Right cardiac atrium (tissue), 5 donors: ENCODE measurements at places on chromosomes 3 and 15. TPM values are rescaled to one million over a fixed set of nuclear protein-coding genes. Genes with fewer than 3 reads are reported as not detected.

DNA sequence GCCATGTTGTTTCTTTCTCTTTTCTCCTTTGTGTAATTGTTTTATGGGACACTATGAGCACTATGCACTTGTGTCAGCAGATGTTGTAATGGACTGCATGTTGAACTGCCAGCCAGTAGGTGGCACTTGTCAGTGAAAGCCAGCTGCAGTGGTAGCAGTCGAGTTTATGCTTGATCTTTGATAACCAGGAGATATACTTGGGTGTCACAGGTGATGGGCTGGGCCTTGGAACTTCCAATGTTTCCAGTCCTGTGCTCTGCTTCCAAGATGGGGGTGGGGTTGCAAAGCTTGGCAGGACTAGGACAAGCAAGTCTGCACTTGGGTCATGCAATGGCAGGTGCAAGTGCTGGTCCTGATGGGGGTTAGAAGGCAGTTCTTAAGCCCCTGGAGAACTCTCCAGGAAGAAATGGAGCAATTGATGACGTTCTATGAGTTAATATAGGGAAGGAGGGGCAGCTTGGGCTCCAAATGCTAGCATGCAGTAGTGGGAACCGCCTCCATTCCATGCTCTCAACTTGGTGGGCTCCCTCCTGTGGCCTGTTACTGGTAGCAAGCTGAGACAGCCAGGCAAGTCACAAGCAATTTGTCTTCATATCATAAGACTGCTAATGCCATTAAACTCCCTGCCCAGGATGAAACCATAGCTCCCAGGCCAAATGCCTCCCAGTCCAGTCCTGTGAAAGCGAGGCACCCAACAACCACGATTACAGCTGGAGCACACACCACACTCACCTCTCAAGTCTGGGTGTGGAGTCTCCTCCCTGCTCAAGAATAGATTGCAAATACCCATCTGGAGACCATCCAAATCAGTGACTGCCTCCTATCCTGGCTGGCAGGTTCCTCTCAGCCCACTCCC lies 287.2 kb downstream of the CGGBP1 start:
- no peak for DNase-seq

GRCh38 chr3:149369991-149370866 lies 7.2 kb downstream of the TM4SF1 start:
- DNase-seq: no peak

DNA sequence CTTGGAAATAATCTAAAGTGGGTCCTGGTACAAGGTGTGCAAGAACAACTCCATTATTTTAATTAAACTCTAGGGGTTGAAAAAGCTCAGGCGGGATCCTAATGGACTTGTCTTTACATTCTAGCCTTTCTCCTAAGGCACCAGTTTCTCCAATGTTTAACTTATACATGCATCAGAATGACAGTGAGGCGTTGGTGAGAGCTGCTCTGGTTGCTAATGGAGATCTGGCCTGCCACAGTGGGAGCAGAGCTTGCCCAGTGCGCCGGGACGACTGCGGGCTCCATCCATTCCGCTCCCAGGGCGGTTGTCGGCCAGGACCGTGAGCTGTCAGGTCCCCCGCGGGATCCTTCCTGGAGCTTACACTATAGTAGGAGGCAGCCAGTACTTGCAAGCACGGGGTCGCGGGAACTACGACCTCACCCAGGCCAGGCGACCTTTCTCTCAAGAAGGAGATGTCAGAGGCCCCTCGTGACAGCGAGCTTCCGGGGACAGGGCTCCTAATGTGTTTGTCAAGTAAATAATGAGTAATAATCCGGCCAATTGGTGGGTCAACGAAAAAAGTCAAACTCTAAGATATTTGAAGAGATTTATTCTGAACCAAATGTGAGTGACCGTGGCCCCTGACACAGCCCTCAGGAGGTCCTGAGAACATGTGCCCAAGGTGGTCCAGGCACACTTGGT lies 991 bp upstream of the HIGD1A start:
- DNase-seq: peak; percentile 41

GRCh38 chr15:87850916-87851315 lies 405.6 kb downstream of the NTRK3 start:
- DNase-seq: no peak

DNA sequence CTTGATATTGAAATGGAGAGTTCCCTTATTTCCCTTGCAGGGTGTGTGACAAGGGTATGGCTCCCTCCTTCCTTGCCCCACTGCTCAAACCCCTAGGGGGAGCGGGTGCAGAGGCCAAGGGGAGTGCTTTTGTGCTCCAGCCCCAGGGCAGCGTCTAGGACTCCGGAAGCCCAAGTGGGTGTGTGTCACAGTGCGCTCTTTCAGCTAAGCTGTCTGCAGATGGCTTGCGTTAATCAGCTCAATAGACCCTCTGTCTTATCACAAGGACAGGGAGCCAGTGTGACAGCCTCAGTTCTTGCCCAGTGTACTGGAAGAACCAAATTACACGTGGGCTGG lies 523.6 kb upstream of the LMCD1 start:
- DNase-seq: peak; percentile 47

- DNase-seq: no peak
These were observed 17.1 kb upstream of the ABI3BP start for GRCh38 chr3:101010296-101010695.

GRCh38 chr3:186185194-186185787 lies 76.4 kb upstream of the ETV5 start:
- no peak for DNase-seq

DNA sequence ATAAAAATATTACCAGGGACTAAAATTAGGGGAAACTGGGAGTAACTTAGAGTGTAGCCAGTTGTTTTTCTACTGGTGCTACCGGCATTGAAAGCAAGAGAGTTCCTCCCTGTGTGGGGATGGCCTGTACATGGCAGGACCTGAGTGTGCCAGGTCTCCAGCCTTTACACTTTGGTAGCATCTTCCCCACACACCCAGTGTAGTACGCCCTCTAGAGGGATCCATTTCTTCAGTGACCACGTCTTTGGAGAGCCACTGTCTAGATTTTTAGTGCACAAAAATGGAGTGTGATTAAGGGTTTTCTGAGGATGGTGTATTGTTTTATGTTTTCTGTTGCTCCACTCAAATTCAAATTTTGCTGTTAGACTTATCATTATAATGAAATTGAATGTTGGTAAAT lies 507.0 kb upstream of the TPRG1 start:
- DNase-seq: no peak

- DNase-seq: no peak
These were observed 202.3 kb upstream of the MRPL3 start for GRCh38 chr3:131705099-131705498.

DNA sequence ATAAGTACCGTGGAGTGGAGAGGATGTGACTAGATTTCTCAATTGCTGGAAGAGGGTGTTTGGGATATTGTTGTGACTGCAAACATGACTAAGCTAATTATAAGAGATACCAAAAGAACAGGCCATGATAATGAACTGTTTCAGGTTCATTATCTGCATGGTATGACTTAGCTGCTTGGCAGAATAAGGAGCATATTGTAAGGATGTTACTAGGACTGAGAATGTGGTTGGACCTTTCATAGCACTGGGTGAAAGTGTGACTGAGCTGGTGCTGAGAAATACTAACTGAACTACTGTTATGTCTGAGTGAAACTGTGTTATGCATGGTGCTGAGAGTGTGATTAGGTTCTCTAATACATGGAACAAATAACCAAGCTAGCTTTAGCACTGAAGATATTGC lies 11.0 kb downstream of the SCN10A start:
- no peak for DNase-seq

- DNase-seq: no peak
These were observed 3.6 kb downstream of the PXK start for GRCh38 chr3:58336135-58336882.

DNA sequence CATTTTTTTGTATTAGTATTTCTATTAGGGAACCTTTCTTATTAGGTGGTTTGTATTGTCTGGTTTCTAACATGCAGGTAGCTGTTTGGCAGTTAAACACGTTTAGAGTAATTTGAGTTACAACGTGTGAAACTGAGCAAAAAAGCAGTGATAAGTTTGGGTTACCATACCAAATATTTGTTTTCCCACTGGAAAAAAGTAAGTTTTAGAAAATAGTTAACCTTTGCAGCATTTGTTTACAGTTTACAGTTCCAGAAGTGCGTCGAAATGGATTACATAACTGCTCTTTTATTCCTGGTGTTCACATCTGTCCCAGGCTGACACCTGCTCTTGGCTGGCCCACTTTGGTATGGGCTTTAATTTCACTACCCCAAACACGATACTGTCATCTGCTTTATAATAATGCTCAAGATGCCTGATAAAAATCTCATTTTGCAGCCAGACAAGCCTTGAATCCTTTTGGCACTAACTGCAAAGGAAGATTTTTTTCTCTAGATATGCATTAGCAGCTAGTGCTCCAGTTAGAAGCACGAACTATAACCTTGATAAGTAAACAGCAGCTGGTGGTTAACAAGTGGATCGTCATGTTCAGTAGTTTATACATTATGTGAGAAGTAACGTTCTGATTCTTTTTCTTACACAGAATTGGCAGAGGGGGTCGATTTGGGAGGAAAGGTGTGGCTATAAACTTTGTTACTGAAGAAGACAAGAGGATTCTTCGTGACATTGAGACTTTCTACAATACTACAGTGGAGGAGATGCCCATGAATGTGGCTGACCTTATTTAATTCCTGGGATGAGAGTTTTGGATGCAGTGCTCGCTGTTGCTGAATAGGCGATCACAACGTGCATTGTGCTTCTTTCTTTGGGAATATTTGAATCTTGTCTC lies 5.3 kb downstream of the EIF4A2 start:
- DNase-seq: no peak

DNA sequence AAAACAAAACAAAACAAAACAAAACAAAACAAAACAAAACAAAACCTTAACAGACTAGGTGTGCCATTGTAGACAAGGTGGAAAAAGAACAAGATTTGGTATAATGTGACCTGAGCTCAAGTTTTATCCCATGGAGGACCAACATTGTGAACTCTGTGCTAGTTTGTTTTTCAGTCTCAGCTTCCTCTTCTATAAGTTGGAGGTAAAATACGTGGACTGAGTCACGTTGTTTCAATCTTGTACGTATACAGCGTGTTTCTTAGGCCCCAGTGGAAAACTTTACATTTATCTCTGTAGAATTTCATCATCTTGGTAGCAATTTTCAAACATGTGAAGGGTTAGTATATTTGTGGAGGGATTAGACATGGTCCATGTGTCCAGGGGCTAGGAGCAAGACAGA lies 261.6 kb downstream of the CD47 start:
- no peak for DNase-seq

DNA sequence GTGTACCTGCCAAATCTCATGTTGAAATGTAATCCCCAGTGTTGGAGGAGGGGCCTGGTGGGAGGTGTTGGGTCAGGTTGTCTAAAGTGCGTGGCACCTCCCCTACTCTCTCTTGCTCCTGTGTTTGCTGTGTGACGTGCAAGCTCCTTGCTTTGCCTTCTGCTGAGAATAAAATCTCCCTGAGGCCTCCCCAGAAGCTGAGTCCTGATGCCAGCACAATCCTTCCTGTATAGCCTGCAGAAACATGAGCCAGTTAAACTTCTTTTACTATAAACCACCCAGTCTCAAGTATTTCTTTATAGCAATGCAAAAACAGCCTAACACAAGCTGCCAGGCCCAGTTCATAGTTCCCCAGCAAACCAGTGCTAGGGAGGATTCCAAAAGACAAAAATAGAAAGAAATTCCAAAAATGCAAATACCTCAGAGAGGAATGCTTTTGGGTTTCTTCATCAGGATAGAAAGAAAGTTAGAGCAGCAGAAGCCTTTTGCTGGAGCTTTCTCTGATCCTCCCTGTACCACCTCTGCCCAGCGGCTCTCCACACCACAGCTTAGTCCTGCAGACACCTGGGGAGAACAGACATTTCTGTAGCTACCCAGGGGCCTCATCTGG lies 25.9 kb upstream of the CDV3 start:
- no peak for DNase-seq

DNA sequence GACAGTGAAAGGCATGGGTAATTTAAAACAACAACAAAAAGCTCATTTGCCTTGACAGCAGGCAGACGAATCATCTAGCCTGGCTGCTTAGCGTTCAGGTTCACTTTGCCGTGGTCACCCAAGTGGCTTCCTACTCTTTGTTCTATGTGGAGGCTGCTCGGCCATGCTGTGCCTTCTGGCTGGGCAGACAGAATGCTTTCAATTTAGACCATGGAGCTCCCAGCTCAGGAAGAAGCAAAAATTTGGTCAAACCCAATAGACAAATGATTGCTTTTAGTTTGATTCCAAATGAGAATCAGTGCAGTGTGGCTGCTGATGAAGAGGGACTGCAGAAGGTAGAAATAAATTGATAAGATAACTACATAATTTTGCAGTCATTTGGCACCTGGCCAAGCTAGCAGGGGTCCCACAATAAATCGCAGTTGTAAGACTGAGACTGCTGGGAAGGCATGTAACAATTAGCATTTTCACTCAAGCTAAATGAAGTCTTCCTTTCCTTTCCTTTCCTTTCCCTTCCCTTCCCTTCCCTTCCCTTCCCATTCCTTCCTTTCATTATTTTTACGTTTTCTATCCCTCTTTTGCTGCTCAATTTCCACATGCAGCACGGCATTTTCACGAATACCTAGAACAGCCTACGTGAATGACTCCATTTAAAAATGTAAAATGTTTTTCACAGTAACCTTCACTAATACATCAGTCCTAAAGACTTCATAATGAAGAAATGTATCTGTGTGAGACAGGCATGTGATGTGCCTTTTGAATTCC lies 360.4 kb upstream of the TGFBR2 start:
- no peak for DNase-seq

GRCh38 chr3:53420831-53421230 lies 73.5 kb upstream of the DCP1A start:
- DNase-seq: no peak

- DNase-seq: no peak
These were observed 96.9 kb upstream of the STRIT1 start for GRCh38 chr3:155390351-155390750.

DNA sequence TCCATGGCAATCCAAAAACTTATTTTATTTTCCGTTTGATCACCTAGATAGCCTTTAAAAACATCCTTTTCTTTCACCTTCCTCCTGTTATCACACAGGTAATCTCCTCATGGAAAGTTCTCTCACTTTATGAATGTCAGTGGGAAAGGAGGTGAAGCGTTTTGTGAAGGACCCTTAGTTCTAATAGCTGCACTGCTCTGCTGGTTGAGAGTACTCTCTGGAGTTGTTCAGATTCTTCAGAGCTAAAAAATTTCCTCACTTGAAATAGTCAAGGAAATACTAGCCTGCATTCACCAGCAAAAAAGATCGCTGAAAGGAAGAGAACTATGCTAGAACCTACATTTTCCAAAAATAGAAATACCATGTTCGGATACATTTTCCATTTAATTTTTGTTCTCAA lies 934.9 kb downstream of the VGLL3 start:
- no peak for DNase-seq

GRCh38 chr15:97786741-97787140 lies 173.8 kb upstream of the ARRDC4 start:
- no peak for DNase-seq

The LARP6 gene
- 41.9 TPM for total RNA-seq

The TTLL13 gene
- not detected for total RNA-seq

The KLHL24 gene
- total RNA-seq: 105 TPM

The HTR3E gene
- not detected for total RNA-seq

The SYNM gene
- total RNA-seq: 236 TPM

The PLA2G4D gene
- not detected for total RNA-seq

The ACSBG1 gene
- total RNA-seq: 0.51 TPM

The THPO gene
- 0.23 TPM for total RNA-seq
